ENCODE measurements at places on chromosomes 16 and 17.

GRCh38 chr16:81994485-81994884, 16.8 kb downstream of the SDR42E1 start:
- DNase-seq = no peak

GRCh38 chr16:49734331-49734730, 121.6 kb downstream of the ZNF423 start:
- DNase-seq = no peak

GRCh38 chr16:20260215-20261009, 66.9 kb downstream of the GP2 start:
- DNase-seq = no peak

- peak; percentile 79 for DNase-seq
Observed at GRCh38 chr16:74998481-74999218, at the start of gene ZNRF1. ZNRF1 (plus strand) TSS chr16:74999024; CDS start chr16:74999672, 648 bp downstream.

GRCh38 chr16:7503666-7504065, 171.0 kb downstream of the RBFOX1 start:
- DNase-seq = no peak

GRCh38 chr17:61400066-61400716, 548 bp downstream of the TBX2 start:
- DNase-seq = no peak

DNA sequence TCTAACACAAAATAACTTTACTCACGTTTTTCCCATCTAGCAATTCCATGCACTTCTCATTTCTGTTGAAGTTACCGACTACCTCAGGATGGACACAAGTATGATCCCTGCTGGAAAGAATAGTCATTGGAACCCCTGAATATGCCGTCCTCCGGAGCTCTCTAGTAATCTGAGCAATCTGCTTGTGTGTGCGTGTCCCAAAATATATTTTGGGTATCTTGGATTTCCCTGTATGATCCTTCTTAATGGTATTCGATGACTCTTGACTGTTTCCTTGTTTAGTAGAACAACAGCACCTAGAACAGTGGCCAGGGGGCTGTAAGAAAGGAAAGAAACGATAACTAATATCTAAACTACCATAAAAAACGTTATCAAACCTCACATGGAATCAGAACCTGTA, 54.9 kb downstream of the BRIP1 start:
- no peak for DNase-seq

- DNase-seq = no peak
Observed at GRCh38 chr16:88628512-88628974, 9.8 kb upstream of the IL17C start.

DNA sequence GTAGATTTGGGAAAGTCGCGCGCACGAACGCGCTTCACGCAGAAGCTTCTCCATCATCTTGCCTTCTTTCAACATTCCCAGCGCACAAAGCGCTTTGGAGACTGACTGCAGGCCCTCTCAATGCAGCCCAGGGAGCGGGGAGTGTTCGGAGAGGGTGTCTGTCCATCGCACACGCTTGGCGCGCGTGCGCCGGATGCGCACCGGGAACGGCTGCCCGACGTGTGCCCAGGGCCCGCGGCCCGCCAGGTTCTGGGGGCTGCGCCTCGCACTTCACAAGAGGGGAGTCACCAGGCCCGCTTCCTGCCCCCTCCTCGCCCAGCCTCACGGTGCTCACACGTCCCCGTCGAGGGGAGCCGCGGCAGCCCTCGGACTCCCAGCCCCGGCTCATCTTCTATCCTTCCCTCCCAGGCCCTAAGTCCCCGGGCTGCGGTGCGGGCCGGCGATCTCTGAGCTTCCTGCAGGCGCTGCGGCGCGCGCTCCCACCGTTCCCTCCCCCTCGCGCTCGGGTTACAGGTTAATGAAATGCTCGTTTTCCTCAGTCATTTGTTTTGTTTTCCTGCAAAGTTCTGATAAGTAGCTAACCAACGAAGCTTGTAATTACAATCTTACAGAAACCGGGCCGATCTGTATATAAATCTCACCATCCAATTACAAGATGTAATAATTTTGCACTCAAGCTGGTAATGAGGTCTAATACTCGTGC, 2.8 kb upstream of the IRX3 start:
- DNase-seq = no peak

GRCh38 chr17:44906763-44907728, 7.8 kb upstream of the EFTUD2 start:
- DNase-seq = no peak

- no peak for DNase-seq
Observed at GRCh38 chr16:2162676-2163118, 7.1 kb downstream of the TRAF7 start.

DNA sequence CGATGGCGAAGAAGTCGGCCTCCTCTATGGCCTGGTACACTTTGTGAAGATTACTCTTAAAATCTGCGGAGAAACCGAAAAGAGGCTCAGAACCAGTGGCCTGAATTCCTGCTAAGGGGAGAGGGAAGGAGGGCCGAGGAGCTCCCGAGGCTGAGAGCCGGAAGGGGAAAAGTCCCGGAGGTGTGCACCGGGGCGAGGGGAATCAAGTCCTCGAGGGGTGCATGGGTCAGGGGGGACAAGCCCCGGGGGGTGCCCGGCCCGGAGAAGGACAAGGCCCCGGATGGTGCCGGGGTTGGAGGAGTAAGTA, 495 bp downstream of the PARN start:
- no peak for DNase-seq

DNA sequence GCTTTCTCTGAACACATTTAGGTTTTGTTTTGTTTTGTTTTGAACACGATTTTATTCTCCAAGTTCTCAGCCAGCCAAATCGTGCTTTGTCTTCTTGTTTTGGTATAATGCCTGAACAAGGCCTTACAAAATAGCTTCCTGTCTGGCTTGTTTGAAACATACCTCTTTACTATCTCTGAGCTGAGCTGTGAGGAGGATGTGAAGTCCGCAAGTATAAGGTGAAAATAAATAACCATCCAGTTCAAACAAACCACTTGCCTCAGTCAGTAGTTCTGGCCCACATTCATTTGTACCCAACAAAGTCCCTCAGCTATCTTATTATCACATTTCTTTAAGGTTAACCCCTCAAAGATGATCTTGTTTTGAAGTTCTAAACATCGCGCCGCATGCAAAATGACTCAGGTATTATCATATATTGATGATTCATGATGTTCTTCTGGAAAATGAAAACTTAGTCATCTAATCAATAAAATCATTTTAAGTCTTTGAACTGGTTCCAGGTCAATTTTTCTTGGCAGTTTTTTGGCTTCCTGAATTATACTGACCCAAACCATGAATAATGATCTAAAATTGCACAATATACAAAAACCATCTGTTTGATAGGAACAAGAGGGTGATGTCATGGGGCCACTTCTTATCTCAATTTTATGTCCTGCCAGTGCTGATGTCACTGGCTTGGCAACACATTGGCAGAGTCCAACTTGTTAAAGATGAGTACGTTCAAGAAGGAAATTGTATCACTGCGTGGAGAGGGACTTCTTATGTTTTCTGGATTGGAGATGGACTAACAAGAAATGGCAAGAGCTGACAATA, 694.3 kb downstream of the KCNJ2 start:
- DNase-seq = no peak

DNA sequence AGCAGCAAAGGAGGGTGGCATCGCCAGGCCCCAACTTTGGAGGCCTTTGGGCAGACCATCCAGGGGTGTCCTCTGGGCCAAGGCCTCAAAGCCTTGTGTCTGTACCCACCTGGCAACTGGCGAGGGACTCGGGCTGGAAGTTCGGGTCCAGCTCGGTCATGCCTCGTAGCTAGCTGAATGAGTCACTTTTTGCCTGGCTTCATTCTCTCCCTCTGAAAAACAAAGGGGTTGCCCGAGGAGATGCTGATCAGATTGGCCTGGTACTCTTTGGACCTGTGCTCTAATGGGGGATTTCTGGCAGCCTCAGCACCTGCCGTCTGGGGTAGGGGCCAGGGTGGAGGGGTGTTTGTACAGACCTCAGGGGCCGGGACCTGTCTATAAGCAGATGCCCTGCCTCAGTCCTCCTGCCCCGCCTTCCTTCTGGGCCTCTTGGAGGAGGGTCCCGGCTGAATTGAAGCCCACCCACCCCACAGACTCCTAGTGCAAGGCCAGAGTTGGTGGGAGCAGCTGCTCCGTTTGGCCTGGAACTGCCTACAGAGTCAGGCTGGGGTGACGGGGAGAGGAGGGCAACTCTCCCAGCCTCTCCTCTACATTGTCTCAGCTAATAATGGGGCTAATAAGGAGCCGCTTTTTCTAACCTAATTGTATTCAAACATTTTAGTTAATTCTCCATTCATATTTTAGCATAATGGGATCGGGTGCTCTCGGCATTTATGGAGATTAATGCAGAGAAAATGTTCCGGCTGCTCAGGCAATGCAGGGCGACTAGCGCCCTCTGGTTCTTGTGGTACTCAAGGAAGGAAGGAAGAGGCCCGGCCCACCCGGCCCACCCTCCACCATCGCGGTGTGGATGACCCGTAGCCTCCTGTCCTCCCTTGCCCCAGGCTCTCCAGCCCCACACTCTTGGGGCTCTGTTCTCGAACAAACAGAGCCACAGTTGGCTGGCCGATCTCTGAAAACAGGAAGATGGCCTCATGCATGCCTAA, 21.4 kb upstream of the ABCC3 start:
- DNase-seq = no peak

DNA sequence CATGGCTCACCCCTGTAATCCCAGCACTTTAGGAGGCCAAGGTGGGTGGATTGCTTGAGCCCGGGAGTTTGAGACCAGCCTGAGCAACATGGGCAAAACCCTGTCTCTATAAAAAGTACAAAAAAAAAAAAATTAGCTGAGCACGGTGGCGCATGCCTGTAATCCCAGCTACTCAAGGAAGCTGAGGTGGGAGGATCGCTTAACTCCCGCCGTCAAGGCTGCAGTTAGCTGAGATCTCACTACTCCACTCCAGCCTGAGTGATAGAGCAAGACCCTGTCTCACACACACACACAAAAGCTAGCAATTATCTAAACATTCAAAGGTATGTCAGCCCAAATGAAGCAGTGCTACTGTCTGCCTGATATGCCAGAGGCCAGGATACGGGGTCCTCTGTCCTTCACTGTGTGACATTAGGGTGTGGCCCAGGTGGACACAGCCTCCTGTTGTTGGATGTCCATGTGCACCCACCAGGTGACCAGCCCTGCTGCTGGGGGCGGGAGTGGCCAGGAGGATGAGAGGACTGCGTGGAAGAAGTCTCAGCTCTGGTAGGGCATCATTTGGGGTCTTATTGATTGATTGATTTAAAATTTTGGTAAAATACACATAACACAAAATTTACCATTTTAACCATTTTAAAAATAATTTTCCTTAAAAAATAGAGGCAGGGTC, 3.9 kb downstream of the NLRC3 start:
- DNase-seq = no peak

DNA sequence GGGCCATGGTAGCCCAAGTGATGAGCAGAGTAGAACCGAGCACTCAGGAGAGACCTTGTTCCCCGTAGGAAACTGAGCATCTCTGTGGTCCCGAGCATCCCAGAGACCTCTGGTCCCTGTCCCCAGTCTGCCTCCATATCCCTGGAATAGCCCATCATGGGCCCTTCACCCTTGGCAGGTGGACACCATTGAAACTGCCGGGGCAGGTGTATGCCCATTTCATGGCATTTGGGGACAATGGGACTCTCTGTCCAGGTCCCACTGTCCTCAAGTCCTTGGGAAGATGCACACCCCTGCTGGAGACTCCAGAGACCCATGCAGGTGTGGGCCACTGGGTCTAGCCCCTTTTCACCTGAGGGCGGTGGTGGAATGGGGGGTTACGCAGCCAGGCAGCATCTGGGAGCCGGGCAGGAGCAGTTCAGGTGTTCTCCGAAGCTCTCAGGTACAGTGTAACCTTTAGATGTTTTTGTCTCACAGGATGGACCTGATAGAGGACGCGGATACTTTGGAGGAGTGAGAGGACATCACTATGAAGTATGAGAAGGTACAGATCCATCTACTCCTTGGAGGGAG, 75.9 kb downstream of the GOSR1 start:
- no peak for DNase-seq

DNA sequence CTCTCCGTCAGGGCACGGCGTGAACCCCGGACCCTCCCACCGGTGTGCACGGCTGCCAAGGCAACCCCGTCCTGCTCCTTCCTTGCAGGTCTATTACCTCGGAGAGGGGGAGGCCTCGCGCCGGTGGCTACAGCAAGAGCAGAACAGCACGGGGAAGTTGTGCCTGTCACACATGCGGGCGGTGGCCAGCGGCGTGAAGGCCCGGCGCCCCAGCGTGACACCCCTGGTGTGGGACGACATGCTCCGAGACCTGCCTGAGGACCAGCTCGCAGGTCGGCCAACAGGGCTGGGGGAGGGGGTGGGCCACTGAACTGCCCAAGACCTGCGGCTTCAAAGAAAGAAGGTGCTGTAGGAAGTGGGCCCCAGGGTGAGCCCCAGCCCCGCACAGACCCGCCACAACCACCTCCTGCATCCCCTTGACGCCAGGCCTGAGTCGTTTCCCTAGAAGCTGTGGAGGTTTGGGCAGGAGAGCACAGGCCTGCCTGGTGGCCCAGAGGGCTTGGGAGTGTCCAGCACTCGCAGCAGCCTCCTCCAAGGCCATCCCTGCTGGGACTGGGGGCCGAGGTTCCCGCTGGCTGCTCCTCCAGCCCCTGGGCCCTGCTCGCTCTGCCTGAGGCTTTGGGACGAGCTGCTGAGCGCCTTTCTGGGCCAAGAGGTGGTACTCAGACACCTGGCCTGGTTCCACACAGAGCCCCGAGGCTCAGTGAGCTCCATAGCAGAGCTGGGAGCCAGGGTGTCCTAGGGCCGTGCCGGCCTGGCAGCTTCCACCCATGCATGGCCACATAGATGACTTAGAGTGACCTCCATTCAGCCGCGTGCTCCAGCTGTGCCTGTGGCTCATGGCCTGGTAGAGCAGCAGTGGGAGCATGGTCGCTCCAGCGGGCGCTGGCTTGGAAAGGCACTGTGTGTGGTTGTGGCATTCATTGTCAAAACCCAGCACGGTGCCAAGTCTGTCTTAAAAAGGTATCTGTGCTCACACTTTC, 14.7 kb downstream of the CYBC1 start:
- no peak for DNase-seq

- no peak for DNase-seq
Observed at GRCh38 chr17:6124856-6125255, 54.7 kb downstream of the WSCD1 start.

- no peak for DNase-seq
Observed at GRCh38 chr17:75153780-75154194, 525 bp downstream of the JPT1 start.

- no peak for DNase-seq
Observed at GRCh38 chr16:15775209-15775608, 81.6 kb downstream of the MYH11 start.

GRCh38 chr17:9935408-9935807, 30.3 kb upstream of the RCVRN start:
- DNase-seq = no peak

GRCh38 chr17:15143524-15143923, 121.6 kb downstream of the PMP22 start:
- no peak for DNase-seq

GRCh38 chr17:40283662-40284061, 4.0 kb upstream of the CDC6 start:
- DNase-seq = no peak

Data from activated CD4-positive, CD25-positive, alpha-beta regulatory T cell treated with anti-CD3 and anti-CD28 coated beads, Interleukin-2, amount 50 U/mL, for 72 hours (primary cell).